ENCODE measurements at places on chromosomes 1 and 21.
A peak's percentile ranks its signal among the peaks of the same experiment; 100 is the strongest.

DNA sequence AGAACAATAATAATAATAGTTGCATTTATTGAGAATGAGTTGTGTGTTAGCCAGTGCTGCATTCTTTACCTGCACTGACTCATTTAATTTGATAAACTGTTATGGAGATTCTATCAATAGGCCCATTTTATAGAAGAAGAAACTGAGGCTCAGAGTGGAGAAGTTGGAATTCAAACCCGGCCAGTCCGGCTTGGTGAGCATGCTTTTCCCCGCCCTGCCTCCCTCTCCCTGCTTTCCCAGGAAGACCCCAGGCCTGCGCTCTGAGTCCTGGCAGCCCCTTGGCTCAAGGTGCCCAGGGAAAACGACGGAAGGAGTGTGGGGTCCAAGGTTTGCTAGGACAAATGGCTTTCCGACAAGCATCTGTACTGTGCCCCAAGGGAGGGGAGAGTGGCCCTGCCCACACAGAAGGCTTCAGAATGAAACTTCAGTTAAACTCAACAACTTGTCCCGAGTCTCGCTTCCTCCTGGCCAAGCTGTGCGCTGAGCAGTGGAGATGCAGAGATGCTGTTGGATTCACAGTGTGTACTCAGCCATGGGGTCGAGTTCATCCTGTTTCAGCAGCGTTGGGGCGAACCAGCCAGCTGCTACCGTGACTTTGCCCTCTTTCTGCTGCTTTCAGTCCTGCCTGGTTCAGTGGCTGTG lies 23.3 kb upstream of the PADI6 start:
- no peak for DNase-seq

GRCh38 chr1:82510431-82510830 lies 709.7 kb downstream of the ADGRL2 start:
- no peak for DNase-seq

GRCh38 chr1:159779403-159779851 lies 1.3 kb upstream of the DUSP23 start:
- DNase-seq, result no peak

GRCh38 chr1:154736841-154737240 lies 128.9 kb upstream of the ADAR start:
- peak; percentile 60 for DNase-seq

DNA sequence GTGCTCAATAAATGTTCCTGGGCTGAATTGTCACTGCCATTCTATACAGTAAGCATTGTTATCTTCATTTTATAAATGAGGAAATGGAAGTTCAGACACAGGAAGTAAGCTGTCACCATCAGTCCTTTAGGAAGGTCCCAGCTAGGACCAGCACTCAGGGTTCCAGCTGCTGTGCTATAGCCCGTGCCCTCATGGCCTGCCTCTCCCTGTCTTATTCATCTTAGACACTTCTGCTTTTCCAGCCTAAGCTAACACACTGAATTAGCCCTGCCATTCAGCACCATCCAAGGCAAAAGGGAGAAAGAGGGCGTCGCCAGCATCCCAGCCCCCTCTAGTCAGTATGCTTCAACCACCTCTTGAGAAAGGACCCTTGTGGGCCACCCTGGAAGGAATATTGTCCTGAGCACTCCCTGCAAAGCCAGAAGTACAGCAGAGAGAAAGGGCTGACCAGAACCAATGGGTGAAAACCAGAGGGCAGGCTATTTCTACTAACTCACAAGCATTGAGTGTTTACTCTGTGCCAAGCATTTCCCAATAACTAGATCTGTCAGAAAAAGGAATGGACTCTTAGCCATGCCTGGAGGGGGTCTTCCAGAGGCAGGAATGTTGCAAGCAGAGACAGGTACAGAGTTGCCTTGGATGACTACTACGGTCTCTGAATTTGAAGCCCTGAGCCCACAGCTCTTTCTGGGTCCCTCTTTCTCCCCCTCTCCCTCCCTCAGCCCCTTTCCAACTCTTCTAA lies 77.9 kb upstream of the NFIA start:
- DNase-seq, result no peak

- no peak for DNase-seq
Measured at GRCh38 chr1:171940368-171940767, 99.1 kb downstream of the DNM3 start.

GRCh38 chr1:23371987-23372880 lies 2.6 kb upstream of the ZNF436 start:
- DNase-seq, result no peak

Measured in activated CD4-positive, alpha-beta T cell treated with anti-CD3 and anti-CD28 coated beads, Interleukin-2, Interleukin-4, amounts not matched to agents 100 ng/mL and 50 ng/mL, durations not matched to agents 16 hours and 8 hours (primary cell).